GM23338 (cell line): ENCODE measurements at places on chromosomes 2 and 18. TPM values are rescaled to one million over a fixed set of nuclear protein-coding genes. Genes with fewer than 3 reads are reported as not detected.

ZNF512 gene
- total RNA-seq: 26.5 and 38.4 TPM in 2 replicates

ABCB11 gene
- total RNA-seq: not detected in 2 replicates

LAMA3 gene
- total RNA-seq: 2.6 and 4.9 TPM in 2 replicates

CHRND gene
- 0.10 TPM in 1 of 2 replicates, not detected in the other for total RNA-seq

ZNF396 gene
- 0.31 and 0.85 TPM in 2 replicates for total RNA-seq

MAP3K19 gene
- not detected in 2 replicates for total RNA-seq

FBXO15 gene
- 0.21 and 4.1 TPM in 2 replicates for total RNA-seq

SDC1 gene
- 40.6 and 43.0 TPM in 2 replicates for total RNA-seq

TGFA gene
- 2.6 and 6.5 TPM in 2 replicates for total RNA-seq

GEN1 gene
- 25.2 and 43.3 TPM in 2 replicates for total RNA-seq

HOXD13 gene
- total RNA-seq: 0.47 TPM in 1 of 2 replicates, not detected in the other

GPN1 gene
- 40.3 and 41.2 TPM in 2 replicates for total RNA-seq

RTP5 gene
- 0.50 TPM in 1 of 2 replicates, not detected in the other for total RNA-seq

POTEF gene
- total RNA-seq: 1.8 and 3.0 TPM in 2 replicates

MRO gene
- total RNA-seq: 0.80 and 2.0 TPM in 2 replicates

ZC3H6 gene
- 6.3 and 8.0 TPM in 2 replicates for total RNA-seq

RSAD2 gene
- total RNA-seq: 0.10 TPM in 1 of 2 replicates, not detected in the other

SERPINB2 gene
- total RNA-seq: not detected in 2 replicates

PSME4 gene
- total RNA-seq: 97.6 and 98.6 TPM in 2 replicates

TMEM182 gene
- 6.2 and 7.2 TPM in 2 replicates for total RNA-seq

RHOB gene
- total RNA-seq: 26.9 and 29.2 TPM in 2 replicates

FAM110C gene
- 20.9 and 24.8 TPM in 2 replicates for total RNA-seq

METTL21A gene
- total RNA-seq: 86.0 and 92.8 TPM in 2 replicates

DCAF17 gene
- total RNA-seq: 34.3 and 37.3 TPM in 2 replicates

UGT1A1 gene
- not detected in 2 replicates for total RNA-seq

COPS8 gene
- total RNA-seq: 130 and 143 TPM in 2 replicates

C2orf15 gene
- total RNA-seq: 6.4 and 8.4 TPM in 2 replicates

DSC1 gene
- not detected in 2 replicates for total RNA-seq

TMEM163 gene
- 0.85 and 1.1 TPM in 2 replicates for total RNA-seq

NPHP1 gene
- 1.2 and 4.6 TPM in 2 replicates for total RNA-seq

HOXD1 gene
- total RNA-seq: 0.39 TPM in 1 of 2 replicates, not detected in the other

ACMSD gene
- not detected in 2 replicates for total RNA-seq

DES gene
- total RNA-seq: 2.0 and 6.1 TPM in 2 replicates

ALPP gene
- total RNA-seq: 0.28 and 0.31 TPM in 2 replicates

POLE4 gene
- total RNA-seq: 20.9 and 24.4 TPM in 2 replicates

IRS1 gene
- 20.4 and 26.2 TPM in 2 replicates for total RNA-seq

ZNF892 gene
- 13.3 and 17.9 TPM in 2 replicates for total RNA-seq

SERPINB11 gene
- total RNA-seq: not detected in 2 replicates

AQP12B gene
- total RNA-seq: not detected in 2 replicates

CDKL4 gene
- total RNA-seq: 0.24 TPM in 1 of 2 replicates, not detected in the other

CTNNA2 gene
- total RNA-seq: 11.3 and 15.6 TPM in 2 replicates

IL37 gene
- not detected in 2 replicates for total RNA-seq

CCDC148 gene
- total RNA-seq: 0.16 and 1.2 TPM in 2 replicates

EFEMP1 gene
- total RNA-seq: 20.2 and 22.5 TPM in 2 replicates

PGAP1 gene
- 26.5 and 28.7 TPM in 2 replicates for total RNA-seq

SERPINB4 gene
- total RNA-seq: 1.1 and 1.2 TPM in 2 replicates

UGT1A4 gene
- total RNA-seq: not detected in 2 replicates

TTC32 gene
- 4.6 and 4.9 TPM in 2 replicates for total RNA-seq

NCKAP5 gene
- total RNA-seq: 0.31 and 0.73 TPM in 2 replicates

ST8SIA3 gene
- total RNA-seq: 2.2 and 2.9 TPM in 2 replicates

DAW1 gene
- 0.47 and 2.0 TPM in 2 replicates for total RNA-seq

KIF3C gene
- 34.6 and 40.0 TPM in 2 replicates for total RNA-seq

NR4A2 gene
- 0.49 and 0.85 TPM in 2 replicates for total RNA-seq

ESPNL gene
- total RNA-seq: 3.1 and 4.3 TPM in 2 replicates

ARHGAP28 gene
- total RNA-seq: 9.6 and 12.2 TPM in 2 replicates

CTAGE1 gene
- 0.03 TPM in 1 of 2 replicates, not detected in the other for total RNA-seq

IKZF2 gene
- total RNA-seq: 3.1 and 10.1 TPM in 2 replicates
